ENCODE measurements at places on chromosomes 6 and 20.

- no peak for DNase-seq
Observed at GRCh38 chr6:81889377-81890053, 137.0 kb upstream of the TENT5A start.

DNA sequence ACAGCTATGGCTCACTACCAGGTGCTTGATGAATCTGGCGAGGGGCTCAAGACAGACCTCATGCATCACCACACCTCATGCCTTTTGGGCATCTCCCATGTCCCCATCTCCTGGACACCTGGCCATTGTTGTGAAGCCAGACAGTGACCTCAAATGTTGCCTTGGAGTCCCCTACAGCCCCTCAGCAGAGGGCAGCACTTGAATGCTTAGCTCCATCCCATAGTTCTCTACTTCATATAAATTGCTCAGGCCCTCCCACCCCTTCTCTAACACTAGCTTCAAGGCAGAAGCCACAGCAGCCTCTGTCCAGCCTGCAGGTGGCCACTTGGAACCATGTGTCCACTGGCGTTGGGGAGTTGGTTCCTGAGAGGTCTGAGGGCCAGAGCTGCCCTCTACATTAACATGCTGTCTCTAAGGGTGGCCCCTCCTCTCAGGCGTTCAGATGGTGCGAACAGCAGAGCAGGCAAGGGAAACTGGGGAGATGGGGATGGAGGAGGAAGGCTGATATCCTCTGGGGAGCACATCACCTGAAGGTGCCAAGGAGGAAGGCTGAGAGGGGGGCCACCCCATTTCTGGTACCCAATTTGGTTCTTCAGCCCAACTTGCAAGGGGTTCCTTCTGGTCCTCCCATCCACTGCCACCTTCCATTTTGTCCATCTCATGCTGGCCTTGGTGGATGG lies 31.3 kb downstream of the MOCS1 start:
- no peak for DNase-seq

- DNase-seq, result no peak
Observed at GRCh38 chr6:151149793-151150192, 90.0 kb upstream of the AKAP12 start.

- DNase-seq, result no peak
Observed at GRCh38 chr6:18545726-18546125, 158.6 kb downstream of the RNF144B start.

DNA sequence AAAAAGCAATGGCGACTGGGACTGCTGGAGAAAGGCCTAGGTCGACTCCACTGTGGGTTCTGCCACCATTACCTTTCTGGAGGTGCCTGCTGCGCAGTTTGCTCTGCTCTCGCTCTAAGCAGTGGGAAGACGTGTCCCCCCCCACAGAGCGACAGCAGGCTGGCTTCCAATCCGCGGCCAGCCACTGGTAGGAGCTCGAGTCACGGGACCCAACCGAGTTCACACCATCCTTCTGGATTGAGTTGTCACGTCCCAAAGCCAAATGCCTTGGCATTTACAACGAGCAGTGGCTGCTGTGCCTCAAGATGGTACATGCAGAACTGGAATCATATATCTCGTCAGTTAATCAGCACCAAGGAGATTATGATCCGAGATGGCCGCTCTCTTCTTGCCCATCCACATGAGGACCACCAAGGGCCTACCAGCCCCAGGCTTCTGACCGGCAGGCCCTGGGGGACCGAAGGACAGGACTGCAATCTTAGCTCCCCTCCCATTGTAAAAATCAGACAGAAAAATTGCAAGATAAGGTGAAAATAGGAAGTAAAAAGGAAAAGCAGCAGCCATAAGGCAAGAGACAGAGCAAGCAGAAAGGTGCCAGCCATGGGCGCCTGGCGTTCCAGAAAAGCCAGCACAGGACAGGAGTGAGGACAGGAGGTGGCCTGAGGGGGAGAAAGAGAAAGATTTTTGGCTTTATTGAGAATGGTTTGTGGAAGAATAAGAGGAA lies 74.4 kb downstream of the TRAM2 start:
- DNase-seq, result no peak
